ENCODE measurements at places on chromosomes 7 and 10.

DNA sequence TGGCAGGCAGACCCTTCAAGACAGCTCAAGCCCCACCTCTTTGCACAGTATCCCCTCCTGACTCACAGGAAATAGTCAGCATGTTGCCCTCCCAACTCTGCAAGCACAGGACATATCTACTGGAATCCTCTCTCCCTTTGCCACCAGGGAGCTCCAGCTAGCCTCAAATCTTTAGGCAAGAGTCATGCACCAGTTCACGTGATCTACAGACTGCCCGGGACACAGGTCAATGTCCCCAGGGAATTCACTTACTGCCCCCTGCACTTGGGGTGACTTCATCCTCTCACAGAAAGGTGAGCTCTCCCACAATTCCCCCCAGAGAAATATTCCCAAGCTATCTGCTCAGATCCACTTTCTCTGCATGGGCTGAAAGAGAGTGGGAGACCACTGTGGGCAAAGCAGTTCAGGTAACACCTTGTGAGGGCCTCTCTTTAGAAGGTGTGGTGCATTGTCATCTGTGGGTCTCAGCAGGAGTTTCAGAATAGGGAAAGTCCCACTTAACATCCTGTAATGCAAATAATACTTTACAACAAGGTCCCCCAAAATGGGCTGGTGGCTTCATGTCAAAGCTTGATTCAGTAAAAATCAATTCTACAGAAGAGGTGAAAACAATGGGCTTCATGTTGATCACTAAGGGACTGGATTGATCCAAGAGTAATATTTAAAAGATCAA lies 129.9 kb downstream of the NOC3L start:
- DNase-seq = no peak

GRCh38 chr10:74854610-74855009 lies 28.2 kb downstream of the KAT6B start:
- no peak for DNase-seq

DNA sequence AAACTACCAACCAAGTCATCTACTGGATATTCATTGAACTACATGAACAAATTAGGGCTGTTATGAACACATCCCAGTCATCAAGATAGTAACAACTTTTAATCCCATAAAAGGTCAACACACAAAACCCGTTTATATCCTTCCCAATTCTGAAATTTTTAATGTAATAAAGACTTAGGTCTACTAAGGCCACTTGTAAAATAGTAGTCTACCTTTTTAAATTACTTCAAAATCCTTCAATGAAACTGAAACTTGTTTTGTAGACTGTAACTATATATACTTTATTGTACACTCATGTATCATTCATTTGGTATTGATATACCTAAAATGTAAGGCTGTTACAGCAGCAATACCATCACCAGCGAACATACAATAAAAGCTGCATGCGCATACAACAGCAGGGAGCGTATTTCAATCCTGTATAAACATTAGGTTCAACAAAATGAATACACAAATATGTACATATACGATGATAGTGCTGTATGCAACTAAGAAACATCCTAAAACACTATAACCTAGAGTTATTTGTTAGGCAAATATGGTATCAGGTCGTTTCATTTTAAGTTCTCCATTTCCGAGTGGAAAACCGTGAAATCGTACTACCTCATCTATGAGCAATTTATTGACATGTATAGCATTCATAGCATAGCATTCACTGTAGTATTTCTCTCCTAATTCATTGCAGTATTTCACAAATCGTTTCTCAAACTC lies 973 bp downstream of the ATAD1 start:
- DNase-seq = no peak

DNA sequence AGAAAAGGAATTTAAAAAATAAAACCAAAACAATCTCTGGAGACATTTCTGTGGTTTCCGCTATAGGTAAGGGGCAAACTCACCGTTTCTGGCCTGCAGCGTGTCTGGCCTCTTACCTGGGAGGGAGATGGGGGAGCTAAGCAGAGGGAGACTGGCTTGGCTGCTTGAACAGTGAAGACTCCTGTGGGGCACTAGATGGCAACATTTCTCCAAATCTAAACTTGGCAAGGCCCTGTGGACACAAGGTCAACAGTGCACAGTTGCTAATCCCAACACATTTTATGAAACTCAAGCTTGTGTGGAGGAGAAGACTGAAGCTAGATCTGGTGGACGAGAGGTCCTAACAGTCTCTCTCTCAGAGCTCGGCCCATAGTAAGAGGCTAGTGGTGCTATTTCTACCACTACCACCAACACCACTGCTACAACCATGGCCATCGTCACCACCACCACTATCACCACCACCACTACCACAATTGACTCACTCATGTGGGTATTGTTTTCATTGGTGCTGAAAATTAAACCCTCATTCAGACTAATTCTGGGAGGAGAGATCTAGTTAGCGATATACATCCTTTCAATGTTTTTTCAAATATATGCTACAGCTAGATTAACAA lies 28.4 kb upstream of the CDHR3 start:
- DNase-seq = no peak

GRCh38 chr10:102229810-102230263 lies 3.7 kb downstream of the ELOVL3 start:
- DNase-seq = peak; percentile 88

DNA sequence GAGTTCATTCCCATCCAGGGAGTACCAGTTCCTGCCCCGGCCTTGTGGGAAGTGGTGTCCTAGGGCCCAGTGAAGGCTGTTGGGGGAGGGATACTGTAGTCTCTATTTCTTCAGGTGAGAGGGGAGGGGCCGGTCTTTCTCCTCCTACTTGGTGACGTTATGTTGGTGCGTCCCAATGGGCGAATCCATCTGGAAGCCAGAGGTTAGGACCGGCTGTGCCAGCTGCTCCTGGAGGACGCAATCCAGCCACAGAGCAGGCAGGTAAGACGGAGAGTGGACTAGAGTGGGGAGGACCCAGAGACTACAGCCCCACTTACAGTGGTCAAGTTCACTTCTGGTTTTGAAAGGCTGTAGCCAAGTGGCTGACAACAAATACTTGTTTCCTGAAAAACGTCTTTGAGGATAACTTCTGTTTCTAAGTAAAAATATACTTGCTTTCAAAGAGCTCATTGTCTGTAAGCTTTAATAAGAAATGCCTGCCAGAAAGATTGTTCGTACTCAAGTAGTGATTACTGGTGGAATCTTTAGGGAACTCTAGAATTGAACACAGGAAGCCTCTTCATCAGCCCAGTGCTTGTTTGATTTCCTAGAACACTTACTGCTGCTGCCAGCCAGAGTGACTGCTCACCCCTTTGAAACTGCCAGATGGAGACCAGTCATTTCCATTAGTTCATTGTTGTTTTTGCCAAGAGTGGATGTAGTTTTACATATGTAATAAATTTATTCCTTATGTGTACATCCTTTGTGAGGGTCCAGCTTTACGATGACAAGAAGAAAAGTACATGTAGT lies 25.4 kb downstream of the RBM33 start:
- no peak for DNase-seq

DNA sequence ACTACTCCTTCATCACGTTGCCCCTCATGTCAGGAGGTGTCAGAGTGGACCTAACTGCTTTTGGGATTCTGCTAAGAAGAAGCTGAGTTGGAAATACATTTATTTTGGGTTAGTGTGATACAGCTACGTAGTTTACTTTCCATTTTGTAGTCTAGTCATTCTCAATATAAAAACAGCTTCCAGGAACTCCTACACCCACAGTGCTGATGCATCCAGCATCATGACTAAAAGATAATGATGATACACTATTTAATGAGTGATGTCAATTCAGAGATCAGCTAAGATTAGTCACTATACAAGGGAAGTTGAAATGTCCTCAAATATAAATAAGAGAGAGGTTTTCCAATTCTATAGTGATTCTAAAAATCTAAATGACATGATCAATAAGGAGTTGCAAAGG lies 264.2 kb upstream of the SLC26A5 start:
- no peak for DNase-seq

GRCh38 chr10:11823122-11823988 lies at the start of gene PROSER2:
Gene PROSER2 (plus strand): TSS chr10:11823356. CDS start chr10:11852078, 28,722 bp downstream.
- peak; percentile 23 for DNase-seq

DNA sequence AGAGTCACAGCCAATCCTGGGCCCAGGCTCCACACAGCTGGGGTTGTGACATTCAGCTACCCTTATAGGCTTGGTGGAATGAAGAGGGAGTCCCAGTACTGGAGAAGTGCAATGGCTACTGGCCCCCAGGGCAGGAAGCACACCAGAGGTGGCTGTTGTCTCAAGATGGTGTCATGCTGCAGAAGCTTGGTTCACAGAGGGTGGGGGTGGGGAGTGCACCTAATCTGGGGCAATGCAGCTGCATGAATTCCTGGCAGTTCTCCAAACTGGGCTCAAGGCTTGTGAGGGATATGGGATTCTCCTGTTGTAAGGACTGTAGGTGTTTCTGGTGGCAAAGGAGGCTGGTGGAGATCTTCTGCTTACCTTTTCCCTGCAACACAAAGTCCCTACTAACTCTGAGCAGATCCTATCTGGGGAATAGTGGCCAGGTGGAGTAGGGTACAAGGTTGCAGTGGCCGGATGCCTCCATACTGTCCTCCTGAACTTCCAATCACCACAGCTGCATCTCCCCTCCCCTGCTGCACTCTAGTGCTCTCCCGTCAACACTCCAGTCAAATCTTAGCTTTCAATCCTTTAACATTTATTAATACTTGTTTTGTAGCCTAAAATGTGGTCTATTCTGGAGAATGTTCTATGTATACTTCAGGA lies 27.4 kb upstream of the PLA2G12B start:
- no peak for DNase-seq

- DNase-seq = no peak
These were observed 21.3 kb downstream of the MDH2 start for GRCh38 chr7:76069238-76069638.

DNA sequence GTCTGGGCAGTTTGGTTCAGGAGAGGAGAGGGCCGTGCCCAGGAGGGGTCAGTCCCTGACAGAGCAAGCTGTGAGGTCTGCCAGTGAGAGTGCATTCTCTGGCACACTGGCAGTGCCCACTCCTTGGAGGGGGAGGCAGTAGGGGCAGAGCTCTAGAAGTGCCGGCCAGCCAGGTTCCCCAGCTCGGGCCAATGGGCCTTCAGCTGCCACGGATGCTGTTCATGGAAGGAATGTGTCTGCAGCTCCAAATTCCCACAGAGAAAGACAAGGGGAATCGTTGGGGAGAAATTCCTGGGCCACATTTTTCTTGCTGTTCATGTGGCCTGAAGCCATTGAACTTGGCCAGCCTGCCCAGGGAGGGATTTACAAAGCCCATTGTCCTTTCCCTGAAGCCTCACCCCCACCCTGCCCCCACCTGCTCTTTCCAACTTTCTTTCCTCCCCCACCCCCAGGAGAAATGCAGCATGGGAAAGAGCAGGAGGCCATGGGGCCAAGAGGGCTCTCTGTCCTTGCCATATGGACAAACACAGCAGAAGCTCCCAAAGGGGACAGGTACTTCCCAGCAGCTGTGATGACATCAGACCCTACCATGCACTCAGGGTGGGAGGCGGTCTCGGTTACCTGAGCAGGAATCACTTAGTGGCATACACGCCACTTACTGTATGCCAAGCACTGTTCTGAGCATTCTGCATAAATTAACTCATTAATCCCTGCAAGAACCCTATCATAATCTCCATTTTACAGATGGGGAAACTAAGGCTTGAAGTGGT lies 70.7 kb downstream of the ARHGAP22 start:
- DNase-seq = no peak

DNA sequence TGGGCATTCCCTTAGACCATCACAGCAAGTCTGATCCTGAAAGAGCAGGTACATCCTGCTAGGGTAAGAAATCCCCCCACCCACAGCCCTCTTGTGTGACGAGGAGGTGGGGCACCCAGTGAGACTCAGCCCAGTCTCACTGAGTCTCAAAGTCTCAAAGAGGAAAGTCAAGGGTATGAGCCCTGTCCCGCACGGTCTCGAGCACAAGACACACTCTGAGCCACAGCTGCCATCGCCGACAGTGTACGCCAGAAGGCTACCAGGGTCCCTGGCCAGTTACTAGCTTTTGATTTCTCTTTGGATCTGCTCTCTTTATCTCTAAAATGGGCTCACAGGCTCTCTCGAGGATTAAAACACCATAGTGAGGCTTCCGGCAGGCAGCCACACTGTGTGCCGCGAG lies 190.2 kb downstream of the TNS3 start:
- DNase-seq = no peak
